Keratinocyte (primary cell): ENCODE measurements at places on chromosomes 16 and 17. TPM values are rescaled to one million over a fixed set of nuclear protein-coding genes. Genes with fewer than 3 reads are reported as not detected.

The KRTAP2-3 gene
- 8.4 to 21.3 TPM (median 9.0 TPM) in 3 replicates for polyA plus RNA-seq

The BLTP2 gene
- 98.2 to 133 TPM (median 106 TPM) in 3 replicates for polyA plus RNA-seq

The FBXL16 gene
- polyA plus RNA-seq = 0.45 to 3.0 TPM (median 0.81 TPM) in 3 replicates

The WSB1 gene
- polyA plus RNA-seq = 70.2 to 141 TPM (median 135 TPM) in 3 replicates

The MTSS2 gene
- 13.3 to 22.3 TPM (median 21.8 TPM) in 3 replicates for polyA plus RNA-seq

The RBFOX1 gene
- not detected in 3 replicates for polyA plus RNA-seq

The AOC3 gene
- 0.18 to 0.30 TPM (median 0.22 TPM) in 3 replicates for polyA plus RNA-seq

The TBC1D3E gene
- polyA plus RNA-seq = not detected in 3 replicates

The PRSS36 gene
- 0.08 to 0.95 TPM (median 0.43 TPM) in 3 replicates for polyA plus RNA-seq

The NOD2 gene
- 0.49 to 3.9 TPM (median 0.80 TPM) in 3 replicates for polyA plus RNA-seq

The C16orf87 gene
- polyA plus RNA-seq = 6.7 to 10.2 TPM (median 7.0 TPM) in 3 replicates

The CTRB1 gene
- polyA plus RNA-seq = not detected in 3 replicates

The XPO6 gene
- 111 to 127 TPM (median 114 TPM) in 3 replicates for polyA plus RNA-seq

The LDHD gene
- 0.34 to 0.62 TPM (median 0.52 TPM) in 3 replicates for polyA plus RNA-seq

The RAB40B gene
- 10.6 to 15.1 TPM (median 11.4 TPM) in 3 replicates for polyA plus RNA-seq

The LGALS9C gene
- polyA plus RNA-seq = 1.7 to 6.8 TPM (median 5.7 TPM) in 3 replicates

The ZNF213 gene
- polyA plus RNA-seq = 0.51 to 1.1 TPM (median 0.62 TPM) in 3 replicates

The MRPL28 gene
- 115 to 142 TPM (median 128 TPM) in 3 replicates for polyA plus RNA-seq

The GNGT2 gene
- not detected in 3 replicates for polyA plus RNA-seq

The CDH13 gene
- 111 to 137 TPM (median 116 TPM) in 3 replicates for polyA plus RNA-seq

The MEIOC gene
- polyA plus RNA-seq = 0.03 to 0.06 TPM (median 0.04 TPM) in 3 replicates

The SP2 gene
- 1.4 to 3.9 TPM (median 2.1 TPM) in 3 replicates for polyA plus RNA-seq

The KCNG4 gene
- polyA plus RNA-seq = not detected in 3 replicates

The TBC1D3K gene
- polyA plus RNA-seq = not detected in 3 replicates

The CTF1 gene
- 2.1 to 3.2 TPM (median 2.6 TPM) in 3 replicates for polyA plus RNA-seq

The MYH13 gene
- not detected in 3 replicates for polyA plus RNA-seq

The LAT gene
- polyA plus RNA-seq = 1.2 to 3.0 TPM (median 1.2 TPM) in 3 replicates

The RAMP2 gene
- polyA plus RNA-seq = 0.19 TPM in 1 of 3 replicates, not detected in the others

The ZPBP2 gene
- not detected in 3 replicates for polyA plus RNA-seq
